A549 treated with dexamethasone at 1 μM for 4 hours (cell line): ENCODE measurements at places on chromosomes 16 and 17. TPM values are rescaled to one million over a fixed set of nuclear protein-coding genes. Genes with fewer than 3 reads are reported as not detected.

The OTOP2 gene
- total RNA-seq = 0.04 to 0.09 TPM (median 0.06 TPM) in 4 of 5 replicates, not detected in the other

The KRTAP4-1 gene
- total RNA-seq = 0.14 to 0.25 TPM (median 0.24 TPM) in 3 of 5 replicates, not detected in the others

The ZNF747 gene
- 3.2 to 5.4 TPM (median 4.4 TPM) in 5 replicates for total RNA-seq

The ZG16B gene
- 0.60 to 0.98 TPM (median 0.66 TPM) in 5 replicates for total RNA-seq

The CA5A gene
- total RNA-seq = not detected in 5 replicates

The HOXB8 gene
- total RNA-seq = 5.3 to 6.8 TPM (median 5.9 TPM) in 5 replicates

The HYDIN gene
- total RNA-seq = 0.21 to 0.53 TPM (median 0.37 TPM) in 5 replicates

The RAB11FIP4 gene
- 1.3 to 1.9 TPM (median 1.7 TPM) in 5 replicates for total RNA-seq

The GPRC5C gene
- total RNA-seq = 42.9 to 60.3 TPM (median 53.6 TPM) in 5 replicates

The CLEC18B gene
- total RNA-seq = 0.12 to 0.46 TPM (median 0.40 TPM) in 5 replicates

The PER1 gene
- 42.6 to 58.0 TPM (median 56.0 TPM) in 5 replicates for total RNA-seq

The ZNF385C gene
- total RNA-seq = 0.18 to 0.30 TPM (median 0.29 TPM) in 5 replicates

The NDRG4 gene
- total RNA-seq = 22.3 to 31.5 TPM (median 25.5 TPM) in 5 replicates

The IL32 gene
- total RNA-seq = 23.4 to 34.9 TPM (median 28.8 TPM) in 5 replicates

The BCO1 gene
- 0.67 to 1.4 TPM (median 0.98 TPM) in 5 replicates for total RNA-seq

The PIRT gene
- not detected in 5 replicates for total RNA-seq

The TENT4B gene
- 9.4 to 13.5 TPM (median 12.8 TPM) in 5 replicates for total RNA-seq

The EFCAB5 gene
- 0.14 to 0.37 TPM (median 0.28 TPM) in 5 replicates for total RNA-seq

The ALG1 gene
- total RNA-seq = 30.8 to 38.6 TPM (median 36.4 TPM) in 5 replicates

The CCL7 gene
- 0.14 to 0.27 TPM (median 0.20 TPM) in 3 of 5 replicates, not detected in the others for total RNA-seq

The DNAAF8 gene
- total RNA-seq = 0.83 to 1.4 TPM (median 1.1 TPM) in 5 replicates

The CCNF gene
- 16.9 to 25.5 TPM (median 24.8 TPM) in 5 replicates for total RNA-seq

The HS3ST3A1 gene
- 0.47 to 0.70 TPM (median 0.66 TPM) in 5 replicates for total RNA-seq

The CACNG4 gene
- 11.4 to 15.8 TPM (median 14.2 TPM) in 5 replicates for total RNA-seq

The SLX1B gene
- total RNA-seq = 65.4 to 77.5 TPM (median 75.3 TPM) in 5 replicates

The CD79B gene
- total RNA-seq = 0.17 TPM in 1 of 5 replicates, not detected in the others

The PLEKHH3 gene
- total RNA-seq = 11.5 to 15.9 TPM (median 14.6 TPM) in 5 replicates

The KRT33B gene
- total RNA-seq = not detected in 5 replicates

The SHMT1 gene
- 41.0 to 49.8 TPM (median 48.3 TPM) in 5 replicates for total RNA-seq

The PRKAR1A gene
- 150 to 214 TPM (median 195 TPM) in 5 replicates for total RNA-seq

The SETD1A gene
- 13.3 to 22.5 TPM (median 20.3 TPM) in 5 replicates for total RNA-seq

The FZD2 gene
- 19.8 to 30.4 TPM (median 27.7 TPM) in 5 replicates for total RNA-seq

The SOCS1 gene
- 6.6 to 16.5 TPM (median 12.6 TPM) in 5 replicates for total RNA-seq

The FGF11 gene
- 1.1 to 1.3 TPM (median 1.1 TPM) in 5 replicates for total RNA-seq

The MPV17L gene
- 4.2 to 6.7 TPM (median 6.1 TPM) in 5 replicates for total RNA-seq

The KRTAP2-3 gene
- total RNA-seq = 0.18 TPM in 1 of 5 replicates, not detected in the others

The CDH13 gene
- total RNA-seq = 0.01 to 0.04 TPM (median 0.01 TPM) in 3 of 5 replicates, not detected in the others

The BAHCC1 gene
- 5.3 to 8.6 TPM (median 8.5 TPM) in 5 replicates for total RNA-seq

The CACNG5 gene
- total RNA-seq = 0.11 TPM in 1 of 5 replicates, not detected in the others

The MAP2K6 gene
- total RNA-seq = 5.5 to 7.4 TPM (median 6.5 TPM) in 5 replicates

The KCNJ2 gene
- total RNA-seq = 0.03 to 0.11 TPM (median 0.06 TPM) in 5 replicates

The TCF25 gene
- 49.6 to 74.3 TPM (median 72.1 TPM) in 5 replicates for total RNA-seq

The FBXW10 gene
- total RNA-seq = 1.0 to 1.4 TPM (median 1.2 TPM) in 5 replicates

The TIMP2 gene
- 188 to 255 TPM (median 232 TPM) in 5 replicates for total RNA-seq

The RNF167 gene
- 86.7 to 163 TPM (median 139 TPM) in 5 replicates for total RNA-seq

The SYCE1L gene
- 5.3 to 9.9 TPM (median 6.1 TPM) in 5 replicates for total RNA-seq

The KRTAP4-3 gene
- total RNA-seq = not detected in 5 replicates

The CDH16 gene
- total RNA-seq = 7.7 to 11.6 TPM (median 9.9 TPM) in 5 replicates

The MCRIP2 gene
- 16.4 to 33.0 TPM (median 29.6 TPM) in 5 replicates for total RNA-seq

The CD300H gene
- total RNA-seq = 0.17 to 0.70 TPM (median 0.35 TPM) in 5 replicates

The MSLN gene
- total RNA-seq = 2.2 to 4.3 TPM (median 2.8 TPM) in 5 replicates

The PDILT gene
- total RNA-seq = not detected in 5 replicates

The MGAT5B gene
- 13.7 to 21.3 TPM (median 20.9 TPM) in 5 replicates for total RNA-seq

The KCNH6 gene
- total RNA-seq = 0.02 to 0.06 TPM (median 0.05 TPM) in 3 of 5 replicates, not detected in the others

The CA4 gene
- total RNA-seq = 0.18 to 0.30 TPM (median 0.21 TPM) in 3 of 5 replicates, not detected in the others
